ENCODE measurements at places on chromosomes 5 and 9.

- no peak for DNase-seq
Observed at GRCh38 chr9:136625101-136626065, 37.3 kb upstream of the EGFL7 start.

- no peak for DNase-seq
Observed at GRCh38 chr5:151096001-151096373, 15.2 kb upstream of the TNIP1 start.

DNA sequence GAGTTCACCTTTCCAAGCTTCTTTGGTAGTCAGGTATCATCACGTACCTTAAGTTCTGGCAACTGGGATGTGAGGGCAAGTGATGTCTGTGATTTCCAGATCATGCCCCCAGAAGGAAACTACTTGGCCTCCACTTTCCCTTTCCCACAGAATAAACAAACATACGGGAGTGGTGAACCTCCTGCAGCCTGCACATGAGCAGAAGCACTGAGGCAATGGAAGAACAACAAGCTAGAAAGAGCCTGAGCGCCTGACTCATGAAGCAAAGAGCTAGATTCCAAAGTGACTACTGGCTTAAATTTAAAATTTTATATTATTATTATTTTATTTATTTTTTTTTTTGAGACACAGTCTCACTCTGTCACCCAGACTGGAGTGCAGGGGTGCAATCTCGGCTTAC lies 35.0 kb downstream of the ARL15 start:
- no peak for DNase-seq

DNA sequence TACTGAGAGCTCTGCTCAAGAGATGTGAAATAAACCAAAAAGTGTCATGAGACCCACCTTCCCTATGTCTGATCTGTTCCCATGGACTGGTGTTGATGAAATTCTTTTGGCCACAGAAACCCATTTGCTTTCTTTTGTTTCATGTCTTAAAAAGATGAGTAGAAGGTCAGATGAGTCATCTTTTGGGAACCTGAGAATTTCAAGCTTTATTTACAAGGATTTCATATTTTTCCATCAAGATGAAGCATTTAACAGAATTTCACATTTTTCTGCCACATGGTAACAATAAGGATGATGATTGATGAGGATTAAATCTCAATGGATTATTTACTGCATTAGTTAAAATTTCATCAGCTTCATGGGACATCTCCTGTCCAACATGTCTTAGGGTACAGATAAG lies 337.8 kb downstream of the DEPDC1B start:
- DNase-seq, result no peak

DNA sequence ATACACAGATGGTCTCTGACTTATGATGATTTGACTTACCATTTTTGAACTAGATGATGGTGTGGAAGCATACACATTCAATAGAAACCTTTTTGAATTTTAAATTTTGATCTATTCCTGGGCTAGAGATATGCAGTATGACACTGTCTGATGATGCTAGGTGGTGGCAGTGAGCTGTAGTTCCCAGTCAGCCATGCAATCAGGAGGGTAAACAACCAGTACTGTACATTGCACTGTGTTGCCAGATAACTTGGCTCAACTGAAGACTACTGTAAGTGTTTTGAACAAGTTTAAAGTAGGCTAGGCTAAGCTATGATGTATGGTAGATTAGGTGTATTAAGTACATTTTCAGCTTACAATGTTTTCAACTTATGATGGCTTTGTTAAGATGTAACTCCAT lies 859.1 kb upstream of the ARRDC3 start:
- DNase-seq, result no peak

GRCh38 chr5:14793851-14794250 lies 77.7 kb downstream of the ANKH start:
- DNase-seq, result no peak

GRCh38 chr5:159362220-159362619 lies 31.9 kb upstream of the IL12B start:
- no peak for DNase-seq

GRCh38 chr5:9776525-9776924 lies 146.4 kb upstream of the TAS2R1 start:
- DNase-seq, result no peak

DNA sequence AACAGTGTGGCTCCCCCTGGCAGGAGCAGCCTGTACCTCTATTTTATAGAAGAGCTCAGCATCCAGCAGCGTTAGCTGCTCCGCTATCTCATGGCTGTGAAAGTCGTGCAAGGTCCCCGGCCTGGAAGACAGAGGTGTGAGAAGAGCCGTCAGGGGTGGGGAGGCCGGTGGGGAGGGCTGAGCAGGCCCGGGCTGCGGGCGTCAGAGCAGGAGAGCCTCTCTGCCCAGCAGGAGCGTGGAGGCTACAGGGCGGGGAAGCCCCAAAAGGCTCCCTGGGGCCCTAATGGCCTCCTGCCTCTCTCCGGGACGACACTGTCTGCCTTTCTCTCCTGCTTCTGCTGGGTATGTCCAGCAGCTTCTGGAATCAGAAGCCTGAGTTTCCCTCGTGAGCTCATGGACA lies 42.6 kb downstream of the PRRT1B start:
- DNase-seq, result no peak

DNA sequence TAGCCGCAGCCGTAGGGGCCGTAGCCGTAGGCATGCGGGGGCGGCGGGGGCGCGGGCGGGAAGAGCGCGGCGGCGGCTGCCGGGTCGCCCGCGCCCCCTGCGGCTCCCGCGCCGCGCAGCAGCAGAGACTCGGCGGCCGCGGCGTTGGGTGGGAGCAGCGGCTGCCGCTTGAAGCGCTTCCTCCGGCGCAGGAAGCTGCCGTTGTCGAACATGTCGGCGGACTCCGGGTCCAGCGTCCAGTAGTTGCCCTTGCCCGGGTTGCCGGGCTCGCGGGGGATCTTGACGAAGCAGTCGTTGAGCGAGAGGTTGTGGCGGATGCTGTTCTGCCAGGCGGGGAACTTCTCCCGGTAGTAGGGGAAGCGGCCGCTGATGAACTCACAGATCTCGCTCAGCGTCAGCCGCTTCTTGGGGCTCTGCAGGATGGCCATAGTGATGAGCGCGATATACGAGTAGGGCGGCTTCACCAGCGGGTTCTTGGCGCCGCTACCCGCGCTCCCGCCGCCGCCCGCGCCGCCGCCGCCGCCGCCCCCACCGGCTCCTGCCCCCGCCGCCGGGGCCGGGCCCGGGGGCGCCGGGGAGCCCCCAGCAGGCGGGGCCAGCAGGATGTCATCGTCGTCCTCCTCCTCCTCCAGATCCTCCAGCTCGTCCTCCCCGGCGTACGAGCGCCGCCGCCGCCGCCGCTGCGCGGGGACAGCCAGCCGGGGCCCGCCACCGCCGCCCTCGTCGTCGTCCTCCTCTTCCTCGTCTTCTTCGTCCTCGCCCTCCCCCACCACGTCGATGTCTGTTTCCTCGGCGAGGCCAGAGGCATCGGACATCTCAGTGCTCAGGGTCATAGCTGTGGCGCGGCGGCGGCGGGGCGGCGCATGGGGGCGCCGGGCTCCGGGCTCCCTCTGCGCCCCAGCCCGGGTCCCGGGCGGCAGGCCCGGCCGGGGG lies 781 bp downstream of the FOXD1 start:
- no peak for DNase-seq

DNA sequence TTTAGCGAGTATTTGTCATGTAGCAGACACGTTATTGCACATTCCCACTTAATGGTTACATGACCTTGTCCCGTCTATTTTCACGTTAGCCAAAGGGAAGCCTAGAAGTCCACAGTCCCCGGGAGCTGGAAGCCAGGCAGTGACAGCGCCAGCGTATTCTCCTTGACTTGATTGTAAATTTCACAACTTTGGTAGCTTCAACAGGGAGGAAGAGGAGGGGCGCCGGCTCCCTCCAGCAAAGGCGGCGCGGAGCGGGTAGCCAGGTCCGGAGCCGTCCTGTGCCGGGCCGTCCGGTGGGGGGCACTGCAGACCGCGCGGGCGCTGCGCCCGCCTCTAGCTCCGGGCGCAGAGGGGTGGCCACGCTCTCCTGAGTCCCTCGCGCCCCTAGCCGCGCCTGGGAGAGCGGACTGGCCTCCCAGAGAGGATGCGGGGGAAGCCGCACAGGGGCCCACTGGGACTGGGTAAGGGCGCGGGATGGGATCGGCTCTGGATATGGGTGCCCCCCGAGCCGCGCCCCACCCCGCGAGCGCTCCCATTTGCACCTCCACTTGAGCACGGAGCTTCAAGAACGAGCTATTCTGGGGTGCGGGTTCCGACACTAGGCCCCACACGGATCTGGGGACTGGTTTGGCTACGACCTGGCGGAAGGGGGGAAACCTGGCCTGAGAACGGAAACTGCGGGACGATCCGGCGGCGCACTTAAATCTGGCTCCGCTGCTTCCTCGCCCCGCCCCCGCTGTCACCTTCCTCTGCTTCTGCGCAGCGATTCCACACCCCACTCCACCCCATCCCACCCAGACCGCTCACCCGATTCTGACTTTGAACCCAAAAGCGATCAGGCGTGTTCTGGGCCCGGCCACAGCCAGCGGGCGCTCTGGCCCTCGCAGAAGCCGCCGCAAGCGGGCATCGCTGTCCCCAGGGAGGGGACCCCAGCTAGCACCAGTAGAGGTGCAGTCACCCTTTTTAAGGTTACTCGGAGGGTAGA lies 23.8 kb downstream of the KLF4 start:
- DNase-seq, result no peak

DNA sequence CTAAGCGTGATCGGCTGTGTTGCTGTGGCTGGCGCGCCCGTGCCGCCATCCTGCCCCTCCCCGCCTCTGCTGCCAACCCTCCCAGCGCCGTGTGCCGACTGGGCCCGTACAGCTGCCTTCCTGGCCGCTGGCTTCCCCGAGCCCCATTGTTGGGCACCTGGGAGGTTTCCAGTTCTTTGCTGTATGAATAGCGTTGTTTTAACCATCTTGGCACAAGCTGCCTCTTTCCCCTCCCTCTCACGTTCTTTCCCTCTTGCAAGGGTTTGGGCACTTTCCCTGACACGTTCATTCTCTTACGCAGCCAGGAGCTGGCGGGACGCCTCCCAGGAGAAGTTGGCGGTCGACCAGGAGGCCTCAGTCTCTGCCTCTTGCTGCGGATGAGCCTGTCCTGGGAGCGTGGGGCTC lies 43.1 kb upstream of the RXRA start:
- DNase-seq, result no peak

DNA sequence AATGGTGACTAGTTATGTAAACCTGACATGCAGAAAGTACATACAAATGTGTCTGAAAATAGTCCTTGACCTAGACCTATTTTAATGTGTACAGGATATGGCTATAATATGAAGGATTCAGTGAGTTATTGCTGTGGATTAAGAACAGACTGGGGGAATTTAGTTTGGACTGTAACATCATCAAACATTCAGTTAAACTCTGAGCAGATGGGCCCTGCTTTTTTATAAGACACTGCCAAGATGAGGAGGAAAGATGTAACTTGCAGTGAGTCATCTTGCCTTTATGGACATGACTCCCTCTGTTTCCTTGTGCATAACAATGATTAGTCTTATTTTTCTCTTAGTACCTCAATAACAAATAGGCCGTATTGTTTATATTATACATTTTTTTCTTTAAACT lies 12.2 kb downstream of the PPP3R2 start:
- DNase-seq, result no peak

- no peak for DNase-seq
Observed at GRCh38 chr5:140992828-140993227, 26.6 kb downstream of the PCDHAC2 start.

- DNase-seq, result no peak
Observed at GRCh38 chr9:81849631-81850259, 78.5 kb upstream of the SPATA31D4 start.

DNA sequence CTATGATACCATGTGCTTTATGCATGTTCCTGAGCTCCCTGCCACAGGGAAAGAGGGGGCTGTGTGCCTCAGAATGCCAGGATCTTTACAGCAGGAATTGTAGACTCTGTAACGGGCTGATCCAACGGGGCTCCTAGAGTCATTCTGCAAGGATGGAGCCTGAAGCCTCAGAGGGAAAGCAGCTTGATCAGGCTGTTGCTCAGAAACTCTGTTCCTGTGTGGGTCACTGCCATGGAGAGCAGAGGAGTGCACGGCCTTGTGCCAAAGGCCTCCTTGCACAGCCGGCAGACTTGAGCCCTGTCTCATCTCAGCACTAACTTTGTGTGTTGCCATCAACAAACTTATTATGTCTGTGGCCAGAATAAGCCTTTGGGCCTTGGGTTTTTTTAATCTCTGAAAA lies 51.8 kb downstream of the AMBP start:
- DNase-seq, result no peak

- DNase-seq, result no peak
Observed at GRCh38 chr5:14147210-14147609, 4.1 kb downstream of the TRIO start.

DNA sequence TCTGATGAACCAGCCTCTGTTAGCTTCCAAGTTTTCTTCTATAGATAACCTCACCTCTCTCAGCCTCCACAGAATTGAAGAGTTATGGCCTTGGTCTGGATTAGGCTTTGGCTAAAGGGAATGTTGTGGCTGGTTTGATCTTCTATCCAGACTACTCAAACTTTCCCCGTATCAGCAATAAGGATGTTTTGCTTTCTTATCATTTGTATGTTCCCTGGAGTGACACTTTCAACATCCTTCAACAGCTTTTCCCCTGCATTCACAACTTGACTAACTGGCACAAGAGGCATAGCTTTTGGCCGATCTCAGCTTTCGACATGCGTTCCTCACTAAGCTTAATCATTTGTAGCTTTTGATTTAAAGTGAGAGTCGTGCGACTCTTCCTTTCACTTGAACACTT lies 28.1 kb upstream of the GNE start:
- no peak for DNase-seq

DNA sequence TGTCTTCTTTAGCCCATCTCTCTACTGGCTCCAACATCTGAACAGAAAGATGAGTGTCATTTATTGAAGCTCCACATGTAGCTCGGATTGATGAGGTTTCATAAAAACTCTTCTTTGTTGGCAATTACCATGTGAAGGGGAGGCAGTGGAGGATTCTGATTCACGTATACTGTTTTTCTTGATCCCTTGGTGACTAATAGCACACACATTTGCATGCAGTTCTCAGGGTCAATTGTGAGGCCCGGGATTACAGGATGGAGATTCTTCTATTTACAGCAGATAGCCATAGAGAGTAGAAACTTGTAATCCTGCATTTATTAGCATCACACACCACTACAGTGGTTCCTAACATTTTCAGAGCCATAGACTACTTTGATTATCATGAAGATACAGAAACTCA lies 133.2 kb upstream of the MARCHF11 start:
- DNase-seq, result no peak

DNA sequence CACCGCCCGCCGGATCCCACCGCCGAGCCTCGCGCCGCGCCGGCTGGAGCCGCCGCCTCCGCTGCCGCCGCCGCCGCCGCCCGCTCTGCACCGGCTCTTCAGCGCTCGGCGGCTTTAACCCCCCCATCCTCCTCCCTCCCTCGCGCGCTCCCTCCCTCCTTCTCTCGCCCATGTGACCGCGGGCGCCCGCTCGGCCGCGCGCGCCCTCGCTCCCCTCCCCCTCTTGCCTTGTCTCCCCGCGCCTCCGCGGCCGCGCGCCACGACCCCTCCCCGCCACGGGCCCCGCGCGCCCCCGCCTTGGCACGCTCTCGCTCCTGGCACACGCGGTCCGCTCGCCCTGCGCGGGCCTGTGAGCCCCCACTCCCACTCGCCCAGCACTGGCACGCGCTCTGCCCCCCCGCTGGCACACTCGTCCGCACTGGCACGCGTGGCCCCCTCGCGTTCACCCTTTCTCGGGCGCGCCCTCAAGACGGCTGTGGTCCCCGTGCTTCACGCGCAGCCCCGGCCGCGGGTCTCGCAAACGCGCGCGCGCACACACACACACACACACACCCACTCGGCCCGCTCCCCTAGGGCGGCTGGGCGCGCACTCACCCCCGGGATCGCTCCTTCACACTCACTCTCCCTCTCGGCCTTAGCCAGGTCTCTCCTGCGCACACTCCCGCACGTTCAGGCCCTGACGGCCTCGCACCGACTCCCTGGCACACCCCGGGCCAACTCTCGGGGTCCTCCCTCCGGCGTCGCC lies at the start of gene CNTFR:
Gene CNTFR, minus strand, starts transcription at position 89 of the 745 bp plus-strand sequence. CDS start 20,743 bp downstream, outside the sequence.
- no peak for DNase-seq

- no peak for DNase-seq
Observed at GRCh38 chr9:20945269-20945668, 86.2 kb downstream of the HACD4 start.

Measured in activated T-cell treated with anti-CD3 and anti-CD28 coated beads for 24 hours (primary cell).